ENCODE measurements at places on chromosomes 5 and 9. TPM values are rescaled to one million over a fixed set of nuclear protein-coding genes. Genes with fewer than 3 reads are reported as not detected.

Gene SPATA6L
- polyA plus RNA-seq, result 6.7 TPM

Gene RIMOC1
- 34.1 TPM for polyA plus RNA-seq

Gene GARNL3
- polyA plus RNA-seq, result 18.9 TPM

Gene CDC20B
- 0.71 TPM for polyA plus RNA-seq

Gene TIMD4
- 0.95 TPM for polyA plus RNA-seq

Gene SLC23A1
- 22.0 TPM for polyA plus RNA-seq

Gene PRRT1B
- polyA plus RNA-seq, result 1.5 TPM

Gene KCNIP1
- 10.2 TPM for polyA plus RNA-seq

Gene ZNF346
- polyA plus RNA-seq, result 33.2 TPM

Gene NDST1
- polyA plus RNA-seq, result 67.7 TPM

Gene LCN15
- 0.06 TPM for polyA plus RNA-seq

Gene ARRDC1
- polyA plus RNA-seq, result 35.1 TPM

Gene FSTL4
- polyA plus RNA-seq, result 0.68 TPM

Gene KIF12
- 227 TPM for polyA plus RNA-seq

Gene PCDH1
- 30.4 TPM for polyA plus RNA-seq

Gene PCDHB4
- 2.0 TPM for polyA plus RNA-seq

Gene CER1
- polyA plus RNA-seq, result 1.3 TPM

Gene PCDHB10
- polyA plus RNA-seq, result 4.9 TPM

Gene PCDHA3
- 0.33 TPM for polyA plus RNA-seq

Gene NELFB
- 65.4 TPM for polyA plus RNA-seq

Gene MEGF10
- polyA plus RNA-seq, result 0.70 TPM

Gene RANBP3L
- 9.0 TPM for polyA plus RNA-seq

Gene CD74
- 278 TPM for polyA plus RNA-seq

Gene ITGA2
- 32.2 TPM for polyA plus RNA-seq

Gene NRARP
- 9.7 TPM for polyA plus RNA-seq

Gene EIF4E1B
- not detected for polyA plus RNA-seq

Gene GPR151
- polyA plus RNA-seq, result not detected

Gene PCDHB14
- 10.1 TPM for polyA plus RNA-seq

Gene PCDHA1
- polyA plus RNA-seq, result not detected

Gene NXNL2
- 4.8 TPM for polyA plus RNA-seq

Gene ENDOG
- polyA plus RNA-seq, result 8.8 TPM

Gene DOLK
- polyA plus RNA-seq, result 19.8 TPM

Gene GPR150
- not detected for polyA plus RNA-seq

Gene FXN
- 20.9 TPM for polyA plus RNA-seq

Gene KLF9
- 8.0 TPM for polyA plus RNA-seq

Gene FST
- polyA plus RNA-seq, result 12.1 TPM

Gene PALM2AKAP2
- 9.6 TPM for polyA plus RNA-seq

Gene CBY3
- 0.99 TPM for polyA plus RNA-seq

Data from renal pelvis (tissue), 12 donors.